ENCODE measurements at places on chromosomes 2 and 18.

DNA sequence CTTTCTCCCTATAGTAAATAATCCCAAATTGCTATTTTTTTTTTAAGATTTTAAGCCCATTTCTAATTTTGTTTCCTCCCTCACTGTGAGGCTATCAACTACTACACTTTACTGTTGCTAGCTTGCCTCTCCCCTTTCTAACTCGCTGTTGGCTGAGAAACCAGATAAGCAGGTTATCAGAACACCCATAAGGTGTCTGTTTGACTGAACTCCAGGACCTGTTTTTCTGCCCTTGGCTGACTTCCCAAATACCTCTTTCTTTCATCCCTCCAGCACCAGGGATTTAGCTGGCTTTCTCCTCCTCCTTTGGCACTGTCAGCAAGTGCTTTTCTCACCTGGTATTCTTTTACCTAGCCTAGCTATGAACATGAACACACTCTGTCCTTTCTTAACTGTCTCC lies 11.1 kb downstream of the TRAK2 start:
- no peak for DNase-seq

DNA sequence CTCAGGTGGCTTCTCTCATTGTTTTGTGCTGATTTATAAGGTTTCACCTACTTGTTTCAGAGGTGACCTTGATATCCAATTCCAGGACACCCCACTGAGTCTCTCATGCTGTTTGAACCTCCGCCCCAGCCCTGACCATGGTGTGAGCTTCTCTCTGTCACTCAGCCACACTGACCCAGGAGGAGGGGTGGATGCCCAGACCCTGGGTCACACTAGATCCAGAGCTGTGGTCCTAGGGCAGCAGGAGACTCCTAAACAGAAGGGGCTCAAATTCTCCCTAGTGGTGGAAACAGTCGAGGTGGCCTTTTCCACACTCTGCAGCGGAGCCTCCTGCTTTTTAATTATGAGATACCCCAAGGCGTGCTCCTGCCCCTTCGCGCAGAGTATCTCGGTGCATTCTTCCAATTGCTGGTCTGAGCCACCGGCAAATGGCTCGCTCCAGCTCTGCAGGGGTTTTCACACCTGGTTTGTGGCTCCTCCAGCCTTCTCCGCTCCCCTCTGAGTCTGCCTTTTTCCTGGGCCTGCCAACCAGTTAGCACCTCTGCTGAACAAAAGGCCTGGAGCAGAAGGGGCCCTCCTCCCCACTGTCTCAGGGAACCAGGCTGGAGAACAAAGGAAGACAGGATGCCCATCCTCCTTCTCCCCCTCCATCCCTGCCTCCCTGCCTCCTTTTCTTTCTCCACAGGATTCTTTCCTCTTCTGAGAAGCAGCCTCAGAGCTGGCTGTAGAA lies 147.3 kb upstream of the SPRED2 start:
- no peak for DNase-seq

DNA sequence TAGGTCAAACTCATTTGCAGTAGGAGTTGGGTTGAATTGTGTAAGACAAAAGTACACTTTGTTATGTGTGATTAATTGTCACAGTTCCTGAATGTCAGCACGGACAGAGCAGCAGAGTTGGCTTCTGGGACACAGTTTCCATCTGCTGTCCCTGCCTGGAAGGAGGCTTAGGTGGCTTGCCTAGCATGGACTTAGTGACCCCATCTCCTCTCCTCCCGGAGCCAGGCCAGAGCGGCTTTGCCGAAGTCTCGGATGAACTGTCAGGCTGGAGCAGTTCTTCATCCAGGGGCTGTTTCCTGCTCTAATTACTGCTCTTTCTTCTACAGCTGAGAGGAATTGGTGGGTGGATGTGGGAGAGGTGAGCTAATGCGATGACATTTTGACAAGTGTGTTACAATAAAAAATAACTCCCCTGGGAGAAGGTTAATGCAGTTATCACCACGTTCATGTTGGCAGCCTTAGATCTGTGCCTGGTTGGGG lies 102.0 kb downstream of the SH3RF3 start:
- DNase-seq: no peak

DNA sequence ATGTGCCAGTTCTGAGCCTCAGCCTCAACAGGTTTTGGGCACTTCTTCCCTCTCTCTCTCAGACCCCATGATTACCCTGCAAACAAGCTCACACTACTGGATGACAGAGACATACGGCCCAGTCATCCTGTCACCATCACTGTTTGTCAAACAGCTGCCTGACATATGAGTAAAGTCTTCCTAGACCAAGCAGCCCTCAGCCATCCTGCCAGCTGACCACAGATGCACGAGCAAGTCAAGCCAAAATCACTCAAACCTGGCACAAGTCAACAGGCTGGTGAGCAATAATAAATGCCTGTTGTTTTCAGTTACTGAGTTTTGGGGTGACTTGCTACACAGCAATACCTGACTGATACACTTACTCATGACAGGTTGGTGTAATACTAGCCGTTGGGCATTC lies 75.5 kb upstream of the KLF7 start:
- DNase-seq: peak; percentile 78

GRCh38 chr18:34122724-34123334 lies 101.9 kb downstream of the NOL4 start:
- DNase-seq: peak; percentile 5

DNA sequence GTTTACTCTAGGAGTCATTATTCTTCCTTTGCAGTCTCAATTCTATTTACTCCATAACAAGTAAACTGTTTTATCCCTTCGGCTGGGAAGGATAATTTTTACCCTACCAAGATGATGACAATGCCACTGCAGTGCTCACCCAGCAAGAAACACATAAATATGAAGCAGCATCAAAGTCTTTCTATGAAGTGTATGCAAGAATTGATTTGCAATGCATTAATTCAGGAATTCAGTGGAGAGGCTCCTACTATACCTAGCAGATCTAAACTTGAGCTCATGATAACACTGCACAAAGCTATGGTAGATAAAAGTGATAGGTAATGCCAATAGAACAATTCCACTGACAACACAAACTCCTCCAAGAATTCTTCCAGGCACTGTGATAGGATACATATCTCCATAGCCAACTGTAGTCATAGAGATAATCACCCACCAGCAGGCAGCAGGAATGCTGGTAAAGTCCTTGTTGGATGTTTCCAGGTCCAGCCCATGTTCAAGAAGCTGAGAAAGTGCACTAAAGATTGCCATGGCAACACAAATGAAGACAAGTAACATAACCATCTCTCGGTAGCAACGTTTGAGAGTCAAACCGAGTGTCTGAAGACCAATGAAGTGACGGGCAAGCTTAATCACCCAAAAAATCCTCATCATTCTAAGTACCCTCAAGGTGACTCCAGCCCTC lies 49.9 kb downstream of the KCNG3 start:
- DNase-seq: no peak

DNA sequence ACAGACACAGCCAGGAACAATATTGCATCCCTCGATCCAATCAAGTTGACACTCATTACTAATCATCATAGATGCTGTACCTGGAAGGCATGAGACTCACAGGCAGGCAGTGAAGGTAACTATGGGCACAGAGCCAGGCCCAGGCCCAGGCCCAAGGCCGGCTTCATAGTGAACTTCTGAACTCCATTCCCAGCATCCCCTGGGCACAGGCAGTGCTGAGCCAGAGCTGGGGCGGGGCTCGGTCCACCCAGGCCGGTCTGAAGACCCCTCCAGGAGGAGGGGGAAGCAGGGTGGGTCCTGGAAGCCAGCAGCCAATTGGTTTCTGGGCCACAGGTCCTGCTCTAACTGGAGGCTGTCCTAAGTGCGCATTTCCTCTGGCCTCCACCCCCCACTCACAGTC lies 37.6 kb downstream of the MLPH start:
- no peak for DNase-seq

DNA sequence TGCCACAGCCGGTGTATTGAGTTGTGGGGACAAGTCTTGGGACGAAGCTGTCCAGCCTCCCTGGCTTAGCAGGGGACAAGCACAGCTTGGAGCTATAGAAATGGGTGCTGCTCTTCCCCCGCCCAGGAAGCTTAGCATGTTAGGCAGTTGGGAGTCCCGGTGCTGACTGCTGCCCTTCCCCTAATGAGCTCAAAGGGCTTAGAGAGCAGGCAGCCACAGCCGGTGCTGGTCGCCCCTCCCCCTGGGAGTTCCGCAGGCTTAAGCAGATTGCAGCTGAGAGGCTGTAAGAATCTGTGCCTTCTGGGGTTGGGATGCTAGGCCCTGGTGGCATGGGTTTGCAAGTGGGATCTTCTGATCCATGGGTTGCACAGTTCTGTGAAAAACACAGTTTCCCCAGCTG lies 237.3 kb downstream of the DCDC2C start:
- DNase-seq: no peak

DNA sequence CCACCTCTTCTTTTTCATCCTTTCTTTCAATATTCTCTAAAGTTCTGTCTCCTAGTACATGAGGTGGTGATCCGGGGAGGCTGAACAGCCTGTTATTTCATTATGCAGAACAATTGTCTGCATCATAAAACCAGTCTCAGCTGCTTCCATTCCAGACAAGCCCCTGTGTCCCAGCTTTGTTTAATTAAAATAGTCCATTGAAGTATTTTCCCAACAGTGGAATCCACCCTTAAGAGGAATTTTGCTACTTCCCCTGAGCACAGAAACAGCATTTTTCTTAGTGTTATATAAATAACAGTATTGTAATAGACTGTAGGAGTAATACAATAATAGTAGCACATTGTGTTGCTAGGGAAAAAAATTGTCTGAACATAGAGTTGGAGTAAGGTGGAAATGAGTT lies 395.4 kb upstream of the TCF4 start:
- no peak for DNase-seq

DNA sequence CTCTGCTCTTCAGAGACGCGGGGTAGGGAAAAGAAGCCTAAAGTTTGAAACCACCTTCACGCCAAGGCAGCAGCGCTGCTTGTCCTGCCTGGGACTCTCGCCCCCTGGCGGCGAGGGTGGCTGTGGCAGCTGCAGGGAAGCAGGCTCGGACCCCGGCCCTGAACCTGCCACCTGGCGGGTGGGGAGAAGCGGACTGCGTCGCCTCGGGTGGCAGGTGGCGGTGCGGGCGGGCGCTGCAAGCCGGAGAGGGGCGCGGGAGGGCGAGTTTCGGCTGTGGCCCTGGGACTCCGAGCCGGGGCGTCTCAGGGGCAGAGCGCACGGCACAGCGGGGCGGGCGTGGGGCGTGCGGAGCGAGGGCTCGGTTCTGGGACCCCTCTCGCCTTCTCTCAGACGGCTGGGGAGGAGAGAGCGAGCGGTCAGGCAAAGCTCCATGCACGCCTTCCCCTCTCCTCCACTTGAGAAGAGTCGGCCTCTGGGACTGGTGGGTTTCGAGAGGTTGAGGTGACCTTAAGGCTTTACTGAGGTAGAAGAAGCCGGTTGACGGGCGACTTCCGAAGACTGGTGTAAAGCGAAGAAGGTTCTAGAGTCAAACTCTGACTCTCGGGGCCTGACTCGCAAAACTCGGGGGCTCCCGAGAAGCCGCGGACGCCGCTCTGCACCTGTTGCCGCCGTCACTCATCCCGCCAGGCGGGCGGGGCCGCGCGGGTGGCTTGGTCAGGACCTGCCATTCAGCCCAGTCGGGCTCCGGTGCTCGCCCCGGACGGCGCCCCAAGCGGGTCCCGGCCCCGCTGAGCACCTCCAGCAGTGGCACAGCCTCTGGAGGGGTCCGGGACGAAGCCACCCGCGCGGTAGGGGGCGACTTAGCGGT lies 1.1 kb upstream of the BOLL start:
- DNase-seq: peak; percentile 75

DNA sequence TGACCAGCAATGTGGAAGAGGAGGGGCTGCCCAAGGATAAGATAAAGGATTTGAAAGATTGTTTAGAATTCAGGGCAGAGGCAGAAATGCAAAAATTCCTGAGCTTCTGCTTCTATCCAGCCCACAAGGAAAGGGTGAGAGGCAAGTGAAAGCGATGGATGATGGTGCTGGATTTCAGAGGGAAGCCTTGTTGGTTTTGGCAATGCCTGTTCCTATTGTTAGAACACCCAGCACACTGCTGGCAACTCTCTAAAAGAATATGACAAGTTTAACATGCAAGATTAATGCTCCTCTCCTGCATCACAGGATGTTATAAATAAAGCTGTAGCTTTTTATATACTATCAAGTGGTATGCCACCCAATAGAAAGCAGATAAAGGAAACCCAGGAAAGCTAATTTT lies 92.6 kb downstream of the ZNF385B start:
- no peak for DNase-seq

DNA sequence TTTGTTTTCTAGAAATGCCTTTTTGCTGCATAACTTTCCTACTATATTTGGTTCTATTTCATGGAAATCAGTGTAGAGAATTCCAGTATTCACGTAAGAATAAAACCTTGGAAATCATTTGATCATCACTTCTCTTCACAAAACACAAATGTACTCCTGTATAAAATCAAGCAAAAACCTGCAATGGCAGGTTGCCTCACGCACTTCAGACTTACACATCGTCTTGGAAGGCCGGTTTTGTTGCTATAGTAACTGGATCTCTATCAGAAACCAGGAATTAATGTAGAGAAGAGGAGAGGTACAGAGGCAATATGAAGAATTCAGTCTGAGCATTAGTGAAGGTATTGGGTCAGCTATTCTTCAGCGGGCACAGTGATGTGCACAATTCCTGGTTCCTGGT lies 370.7 kb upstream of the CYRIA start:
- DNase-seq: no peak

DNA sequence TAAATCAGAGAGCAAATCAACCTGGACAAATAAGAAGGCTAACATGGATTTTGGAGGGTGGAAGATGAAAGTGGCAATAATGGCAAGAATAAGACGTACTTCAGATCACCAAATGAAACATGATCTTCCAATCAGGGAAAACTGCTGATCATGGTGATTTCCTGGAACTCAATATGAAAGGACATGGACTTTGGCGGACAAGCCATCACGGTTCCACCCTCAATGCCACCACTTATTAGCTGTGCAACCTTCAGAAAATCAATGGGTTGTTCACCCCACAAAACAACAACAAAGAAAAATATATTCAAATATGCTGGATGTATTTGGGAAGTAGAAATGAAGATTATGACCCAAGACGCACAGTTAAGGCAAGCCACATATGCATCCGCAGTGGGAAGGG lies 81.7 kb downstream of the PPP1R1C start:
- no peak for DNase-seq

GRCh38 chr2:117980783-117981676 lies 32.8 kb downstream of the CCDC93 start:
- DNase-seq: no peak

DNA sequence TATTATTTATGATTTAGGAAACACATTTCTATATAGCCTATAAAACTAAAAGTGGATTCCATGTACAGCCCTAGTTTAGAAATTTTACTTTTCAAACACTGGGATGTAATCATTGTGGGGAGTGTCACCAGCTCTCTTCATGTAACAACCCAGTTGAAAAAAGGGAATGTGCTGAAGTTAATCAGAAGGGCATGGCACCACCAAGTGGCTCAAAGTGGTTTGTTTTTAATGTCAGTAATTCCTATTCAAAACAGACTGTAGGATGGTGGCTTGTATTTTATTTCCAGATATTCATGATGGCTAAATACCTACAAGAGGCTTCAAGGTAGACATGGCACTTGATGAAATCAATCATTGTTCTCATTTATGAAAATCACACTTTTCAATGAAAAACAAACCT lies 58.1 kb upstream of the TMEM182 start:
- DNase-seq: peak; percentile 10

- DNase-seq: no peak
Measured at GRCh38 chr2:221448844-221449390, 123.2 kb downstream of the EPHA4 start.

Measured in activated T-cell treated with anti-CD3 and anti-CD28 coated beads, Interleukin-2, amount 50 U/mL, for 72 hours (primary cell).